Left lobe of liver (tissue), 2 donors: ENCODE measurements at places on chromosomes 3 and 15. TPM values are rescaled to one million over a fixed set of nuclear protein-coding genes. Genes with fewer than 3 reads are reported as not detected.

DNA sequence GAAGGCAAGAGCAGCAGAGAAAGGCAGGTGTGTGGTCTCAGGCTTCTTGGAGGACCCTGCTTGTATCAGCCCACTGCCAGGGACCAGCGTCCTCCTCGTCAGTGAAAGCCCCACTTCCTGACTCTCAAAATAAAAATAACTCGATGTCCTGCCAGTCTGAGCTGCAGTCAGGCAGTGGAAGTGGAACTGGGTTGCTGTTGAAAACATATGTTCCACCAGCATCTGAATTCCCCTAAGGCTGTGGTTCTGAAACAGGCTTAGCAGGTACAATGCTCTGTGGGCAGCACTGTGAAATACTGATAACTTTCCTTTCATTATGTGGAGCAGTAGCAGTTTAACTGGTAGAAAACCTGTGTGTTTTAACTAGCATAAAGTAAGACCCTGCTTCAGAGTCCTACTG lies 121.6 kb upstream of the EIF1B start:
- DNase-seq, result peak; percentile 14

DNA sequence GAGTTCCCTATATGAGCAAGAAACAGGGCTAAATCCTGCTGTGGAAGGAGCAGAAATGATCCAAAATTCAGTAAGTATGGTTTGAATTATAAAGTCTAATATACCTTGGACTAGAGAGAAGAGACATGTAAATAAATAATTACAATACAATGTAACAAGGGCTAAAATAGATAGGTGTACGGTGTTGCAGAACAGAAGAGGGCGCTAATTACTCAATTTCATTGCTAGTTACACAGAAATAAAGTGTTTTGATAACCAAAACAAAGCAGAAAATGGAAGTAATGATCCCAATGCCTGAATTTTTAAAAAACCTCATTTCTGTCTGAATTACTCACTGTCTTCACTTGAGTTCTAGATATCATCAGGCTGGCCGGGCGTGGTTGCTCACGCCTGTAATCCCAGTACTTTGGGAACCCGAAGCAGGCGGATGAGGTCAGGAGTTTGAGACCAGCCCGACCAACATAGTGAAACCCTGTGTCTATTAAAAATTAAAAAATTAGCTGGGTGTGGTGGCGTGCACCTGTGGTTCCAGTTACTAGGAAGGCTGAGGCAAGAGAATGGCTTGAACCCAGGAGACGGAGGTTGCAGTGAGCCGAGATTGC lies 8.3 kb upstream of the PLCH1 start:
- no peak for DNase-seq

DNA sequence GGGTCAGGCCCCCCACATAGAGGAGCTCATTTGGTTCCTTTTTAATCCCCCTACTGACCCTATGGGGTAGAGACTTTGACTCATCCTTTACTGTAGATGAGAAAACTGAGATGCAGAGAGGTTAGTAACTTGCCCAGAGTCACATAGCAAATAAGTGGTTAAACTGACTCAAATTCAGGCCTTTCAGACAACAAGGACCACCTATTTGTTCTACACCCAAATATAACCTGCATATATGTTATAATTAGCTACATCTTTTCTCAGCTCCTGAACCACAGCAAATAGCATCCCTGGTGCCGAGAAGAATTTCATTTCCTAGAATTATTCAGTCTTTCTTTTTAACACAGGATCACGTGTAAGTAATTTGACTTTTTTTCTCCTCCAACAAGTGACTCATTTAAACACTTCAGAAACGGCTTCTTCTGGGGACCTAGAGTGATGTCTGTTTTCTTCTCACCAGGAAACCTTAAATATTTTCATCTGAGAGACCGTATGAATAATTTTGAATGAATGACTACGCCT lies 57.4 kb downstream of the MGLL start:
- no peak for DNase-seq

DNA sequence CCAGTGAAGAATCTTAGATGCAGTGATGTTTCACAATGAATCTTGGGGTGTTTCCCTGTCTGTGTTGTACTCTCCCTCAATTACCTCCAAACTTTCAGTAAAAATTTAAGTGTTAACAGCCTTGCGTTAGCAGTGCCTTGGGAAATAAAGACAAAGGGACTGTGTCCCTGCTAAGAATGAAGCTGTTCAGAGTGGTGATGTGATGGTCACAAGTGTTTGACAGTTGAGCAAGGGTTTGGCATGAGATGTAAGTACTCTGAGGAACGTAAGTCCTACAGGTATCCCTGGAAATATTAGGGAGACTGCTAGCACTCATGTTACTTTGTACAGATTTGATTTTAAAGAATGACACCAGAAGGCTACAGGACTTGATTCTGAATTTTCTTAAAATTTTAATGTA lies 304.3 kb upstream of the DPH6 start:
- no peak for DNase-seq

DNA sequence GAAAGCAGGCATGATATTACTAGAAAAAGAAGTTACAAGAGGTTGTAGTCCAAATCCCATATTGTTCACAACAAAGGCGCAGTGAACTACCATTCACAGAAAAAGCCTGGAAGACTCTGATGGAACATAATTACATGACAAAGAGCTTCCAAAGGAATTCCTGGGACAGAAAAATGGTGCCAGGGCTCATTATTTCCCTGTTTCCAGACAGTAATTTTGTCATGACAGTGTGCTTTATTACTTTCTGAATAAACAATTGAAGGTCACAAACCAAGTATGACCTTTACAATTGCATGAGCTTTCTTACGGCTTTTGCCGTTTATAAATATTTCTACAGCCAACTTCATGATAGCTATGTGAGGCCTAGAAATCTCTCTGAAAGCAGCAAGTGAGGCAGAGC lies 61.0 kb downstream of the CYFIP1 start:
- DNase-seq, result no peak

- no peak for DNase-seq
Observed at GRCh38 chr3:102791641-102792589, 357.1 kb downstream of the ZPLD1 start.

GRCh38 chr3:18215639-18216038 lies 209.5 kb downstream of the SATB1 start:
- DNase-seq, result no peak

Gene SST
- total RNA-seq, result not detected

Gene MESP2
- 0.15 TPM for total RNA-seq
